ENCODE measurements at places on chromosomes 13 and 19.

- DNase-seq = no peak
Measured at GRCh38 chr19:17576758-17577456, 21.5 kb downstream of the COLGALT1 start.

GRCh38 chr19:23526302-23526701 lies 131.0 kb upstream of the ZNF91 start:
- no peak for DNase-seq

- no peak for DNase-seq
Measured at GRCh38 chr13:76380446-76381065, 505.6 kb downstream of the KCTD12 start.

- DNase-seq = no peak
Measured at GRCh38 chr13:52128714-52129700, at the start of gene NEK5. Gene NEK5 (minus strand): TSS chr13:52129073. CDS start chr13:52127482, 1,591 bp downstream.

DNA sequence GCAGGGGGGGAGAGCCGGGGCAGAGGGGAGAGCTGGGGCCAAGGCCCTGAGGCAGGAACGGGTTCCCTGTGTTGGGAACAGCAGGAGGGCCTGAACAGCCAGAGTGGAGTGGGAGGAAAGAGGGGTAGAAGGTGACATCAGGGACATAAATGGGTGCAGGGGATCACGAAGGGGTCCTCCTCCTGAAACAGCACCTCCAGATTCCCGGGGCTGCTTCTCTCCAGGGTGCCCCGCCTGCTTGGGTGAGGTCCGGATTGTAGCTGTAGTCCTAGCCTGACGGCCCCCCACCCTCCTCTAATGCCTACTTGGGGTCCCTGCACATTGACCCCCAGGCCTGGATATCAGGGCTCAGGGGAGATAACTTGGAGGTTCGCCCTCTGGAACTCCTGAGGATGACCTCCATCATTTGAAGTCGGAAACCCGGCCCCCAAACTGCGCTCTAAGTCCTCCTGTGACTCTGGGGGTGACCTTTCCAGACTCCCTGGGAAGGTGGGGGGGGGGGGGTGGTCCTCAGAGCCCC lies 473 bp upstream of the SCN1B start:
- DNase-seq = no peak

- DNase-seq = peak; percentile 55
Measured at GRCh38 chr13:86986448-86986847, 684.7 kb upstream of the SLITRK5 start.

All from NCI-H1417 treated with DMSO at 0.1 percent for 48 hours (cell line).